M059J (cell line): ENCODE measurements at places on chromosomes 5 and 9. TPM values are rescaled to one million over a fixed set of nuclear protein-coding genes. Genes with fewer than 3 reads are reported as not detected.
A peak's percentile ranks its signal among the peaks of the same experiment; 100 is the strongest.

- DNase-seq, result no peak
Observed at GRCh38 chr5:17430241-17430640, 67.8 kb upstream of the TAF11L2 start.

The PCDHGB5 gene
- not detected in 2 replicates for total RNA-seq

DNA sequence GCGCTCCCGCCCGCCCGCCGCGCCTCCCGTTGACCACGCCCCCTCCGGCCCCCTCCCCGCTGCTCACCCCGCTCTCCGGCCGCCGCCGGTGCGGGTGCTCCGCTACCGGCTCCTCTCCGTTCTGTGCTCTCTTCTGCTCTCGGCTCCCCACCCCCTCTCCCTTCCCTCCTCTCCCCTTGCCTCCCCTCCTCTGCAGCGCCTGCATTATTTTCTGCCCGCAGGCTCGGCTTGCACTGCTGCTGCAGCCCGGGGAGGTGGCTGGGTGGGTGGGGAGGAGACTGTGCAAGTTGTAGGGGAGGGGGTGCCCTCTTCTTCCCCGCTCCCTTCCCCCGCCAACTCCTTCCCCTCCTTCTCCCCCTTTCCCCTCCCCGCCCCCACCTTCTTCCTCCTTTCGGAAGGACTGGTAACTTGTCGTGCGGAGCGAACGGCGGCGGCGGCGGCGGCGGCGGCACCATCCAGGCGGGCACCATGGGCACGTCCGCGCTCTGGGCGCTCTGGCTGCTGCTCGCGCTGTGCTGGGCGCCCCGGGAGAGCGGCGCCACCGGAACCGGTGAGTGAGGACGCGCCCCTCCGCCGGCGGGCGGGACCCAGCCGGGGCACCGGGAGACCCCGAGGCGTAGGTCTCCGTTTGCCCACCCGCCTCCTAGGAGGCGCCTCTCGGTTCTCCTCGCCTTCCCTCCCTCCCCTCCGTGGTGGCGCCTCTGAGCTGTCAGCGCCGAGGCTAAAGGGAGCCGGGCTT lies at the start of gene VLDLR:
TSS of gene VLDLR (plus strand) at position 66 of the 739 bp plus-strand sequence. CDS start at position 469, 403 bp downstream.
- peak; percentile 56 for DNase-seq

GRCh38 chr9:18579536-18579935 lies 105.6 kb downstream of the ADAMTSL1 start:
- no peak for DNase-seq

- peak; percentile 72 for DNase-seq
Observed at GRCh38 chr5:20601678-20602100, 613.7 kb upstream of the CDH18 start.

The TMEM8B gene
- 1.9 and 4.2 TPM in 2 replicates for total RNA-seq

The SLC1A3 gene
- total RNA-seq, result 17.0 and 27.2 TPM in 2 replicates

The CDKN2B-AS1 gene
- total RNA-seq, result 9.2 and 14.5 TPM in 2 replicates

- DNase-seq, result no peak
Observed at GRCh38 chr5:66647146-66647856, 51.1 kb downstream of the MAST4 start.

The ITGA1 gene
- 34.2 and 36.6 TPM in 2 replicates for total RNA-seq

DNA sequence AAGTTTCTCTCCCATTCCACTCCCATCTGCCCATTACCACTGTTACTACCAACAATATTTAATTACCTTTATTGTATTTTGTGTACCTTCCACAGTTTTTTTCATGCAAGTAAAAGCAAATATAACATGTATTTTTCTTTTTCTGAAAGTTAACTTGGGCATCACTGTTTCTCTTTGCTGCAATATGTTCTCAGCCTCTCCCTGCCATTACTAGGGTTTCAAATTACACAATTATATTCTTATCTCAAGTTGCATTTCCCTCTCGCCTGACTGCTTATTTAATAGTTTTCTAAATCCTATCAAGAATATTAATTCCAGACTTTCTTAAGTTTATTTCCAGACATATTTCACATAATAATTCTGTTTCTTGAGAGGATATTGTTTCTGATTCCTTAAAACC lies 46.9 kb upstream of the GAS1 start:
- DNase-seq, result no peak

The FYB1 gene
- 0.05 TPM in 1 of 2 replicates, not detected in the other for total RNA-seq

The MYMK gene
- total RNA-seq, result not detected in 2 replicates

The PCDHB5 gene
- total RNA-seq, result not detected in 2 replicates

DNA sequence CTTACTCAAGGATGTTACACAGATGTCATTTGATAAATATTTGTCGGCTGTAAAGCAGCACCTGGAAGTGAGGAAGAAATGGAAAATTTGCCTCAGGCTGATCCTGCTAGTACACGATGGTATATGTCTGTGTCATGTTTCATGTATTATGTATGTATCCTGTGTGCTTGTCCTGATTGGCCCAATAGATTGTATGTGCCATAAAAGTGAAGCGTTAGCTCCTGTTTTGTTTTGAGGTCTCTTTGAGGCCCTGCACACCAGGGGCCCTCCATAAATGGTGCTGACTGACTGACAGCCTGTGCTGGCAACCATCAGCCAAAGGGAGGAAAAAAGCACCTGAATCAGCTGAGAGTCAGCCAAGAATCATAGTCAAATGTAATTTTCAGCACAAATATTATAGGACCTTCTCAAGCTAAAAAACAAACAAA lies 11.8 kb upstream of the LNPEP start:
- no peak for DNase-seq

The RXFP3 gene
- total RNA-seq, result not detected in 2 replicates

- no peak for DNase-seq
Observed at GRCh38 chr5:5782402-5782801, 359.9 kb downstream of the ICE1 start.

The GABBR2 gene
- not detected in 2 replicates for total RNA-seq

GRCh38 chr9:87853876-87854579 lies 28.6 kb upstream of the SPATA31E1 start:
- no peak for DNase-seq
